ENCODE measurements at places on chromosomes 4 and X.
A peak's percentile ranks its signal among the peaks of the same experiment; 100 is the strongest.

- no peak for DNase-seq
Observed at GRCh38 chrX:10121787-10122186, 35.0 kb upstream of the CLCN4 start.

GRCh38 chr4:84928089-84928488, 38.4 kb downstream of the WDFY3 start:
- no peak for DNase-seq

DNA sequence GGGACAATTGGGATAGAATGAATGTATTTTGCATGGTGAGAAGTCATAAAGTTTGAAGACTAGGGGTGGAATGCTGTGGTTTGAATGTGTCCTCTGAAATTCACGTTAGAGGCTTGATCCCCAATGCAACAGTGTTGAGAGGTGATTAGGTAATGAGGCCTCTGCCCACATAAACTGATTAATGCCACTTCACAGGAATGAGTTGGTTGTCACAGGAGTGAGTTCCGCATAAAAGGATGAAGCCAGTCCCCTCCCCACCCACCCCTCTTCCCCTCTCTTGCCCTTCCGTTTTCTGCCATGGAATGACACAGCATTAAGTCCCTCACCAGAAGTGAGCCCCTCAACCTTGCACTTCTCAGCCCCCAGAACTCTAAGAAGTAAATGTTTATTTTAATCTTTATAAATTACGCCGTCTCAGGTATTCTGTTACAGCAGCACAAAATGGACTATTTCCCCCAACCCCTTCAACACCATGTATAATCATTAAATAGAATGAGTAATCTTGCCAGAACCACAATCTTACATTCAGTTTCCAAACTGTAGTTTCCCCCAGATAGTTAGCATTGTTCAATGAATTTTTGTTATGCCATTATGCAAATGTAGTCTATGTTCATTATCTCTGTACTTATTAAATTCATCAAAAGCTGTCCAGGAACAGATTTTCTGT, 5.5 kb upstream of the MMAA start:
- no peak for DNase-seq

GRCh38 chrX:143296521-143296920, 220.8 kb downstream of the SPANXN3 start:
- DNase-seq: no peak

DNA sequence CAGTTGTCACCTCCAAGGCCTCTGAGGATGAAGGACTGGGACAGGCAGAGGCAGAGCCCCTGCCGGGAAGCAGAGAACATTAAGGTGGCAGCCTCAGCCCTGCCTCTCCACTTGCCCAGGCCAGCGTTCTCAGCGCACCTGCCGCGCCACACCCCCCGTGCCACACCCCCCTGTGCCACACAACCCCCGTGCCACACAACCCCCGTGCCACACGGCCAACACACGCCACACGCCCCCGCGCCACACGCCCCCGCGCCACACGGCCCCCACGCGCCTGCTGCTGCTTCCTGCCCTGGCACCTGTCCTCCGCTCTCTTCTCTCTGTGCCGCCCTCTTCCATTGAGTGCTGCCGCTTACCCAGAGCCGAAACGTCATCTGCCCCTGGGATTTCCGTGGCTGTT, 58.0 kb upstream of the ZFP42 start:
- no peak for DNase-seq

- peak; percentile 61 for DNase-seq
Observed at GRCh38 chr4:107951551-107951950, 20.2 kb downstream of the CYP2U1 start.

- no peak for DNase-seq
Observed at GRCh38 chrX:150700107-150700506, 6.9 kb downstream of the MTMR1 start.

DNA sequence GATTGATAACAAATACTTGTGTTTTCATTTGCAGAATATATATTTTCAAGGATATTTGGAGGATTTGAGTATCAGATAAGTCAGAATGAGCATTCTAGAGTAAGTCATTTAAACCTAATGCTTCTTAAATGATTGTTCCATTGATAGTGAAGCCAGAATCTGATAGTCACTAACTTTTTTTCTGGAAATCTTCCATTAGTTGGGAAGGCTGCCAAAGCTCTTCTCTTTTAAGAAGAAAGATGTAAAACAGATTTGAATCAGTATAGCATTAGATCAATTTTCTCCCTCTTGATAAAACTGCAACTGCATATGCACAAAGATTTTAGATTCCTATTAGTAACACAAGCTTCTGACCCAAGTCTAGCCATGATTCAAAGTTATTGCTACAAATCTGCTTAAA, 256.7 kb downstream of the SPOCK3 start:
- no peak for DNase-seq

DNA sequence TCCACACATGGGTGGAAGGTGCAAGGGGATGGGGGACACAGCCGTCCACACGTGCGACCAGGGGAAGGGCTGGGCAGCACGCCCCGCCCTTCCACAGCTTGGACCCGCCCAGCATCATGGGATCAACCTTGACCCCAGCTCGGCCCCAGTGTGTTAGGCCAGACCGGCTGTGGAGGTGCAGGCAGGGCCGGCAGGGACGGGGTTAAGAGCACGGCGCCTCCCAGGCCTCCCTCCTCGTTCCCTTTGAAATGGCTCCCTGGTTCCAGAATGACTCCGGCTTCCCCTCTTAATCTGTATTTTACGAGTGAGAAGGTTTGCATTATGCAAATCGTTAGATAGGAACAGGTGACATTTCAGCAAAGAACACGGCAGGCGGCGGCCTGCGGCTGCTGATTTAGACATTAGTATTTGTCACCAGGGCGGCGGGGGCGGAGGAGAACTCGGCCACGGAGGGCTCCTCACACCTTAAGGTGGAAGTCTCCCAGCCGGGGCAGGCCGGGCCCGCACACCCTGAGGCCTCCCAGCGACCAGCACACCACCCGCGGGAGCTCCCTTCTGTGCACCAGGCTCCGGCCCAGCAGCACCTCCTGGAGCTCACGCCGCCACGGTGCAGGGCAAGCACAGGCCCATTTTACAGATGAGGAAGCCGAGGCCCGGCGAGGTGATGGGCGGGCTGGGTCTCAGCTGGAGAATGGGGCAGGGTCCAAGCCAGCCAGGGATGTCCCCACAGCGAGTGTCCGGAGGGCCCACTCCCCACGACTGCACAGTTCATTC, 116.1 kb downstream of the FAM53A start:
- DNase-seq: no peak

DNA sequence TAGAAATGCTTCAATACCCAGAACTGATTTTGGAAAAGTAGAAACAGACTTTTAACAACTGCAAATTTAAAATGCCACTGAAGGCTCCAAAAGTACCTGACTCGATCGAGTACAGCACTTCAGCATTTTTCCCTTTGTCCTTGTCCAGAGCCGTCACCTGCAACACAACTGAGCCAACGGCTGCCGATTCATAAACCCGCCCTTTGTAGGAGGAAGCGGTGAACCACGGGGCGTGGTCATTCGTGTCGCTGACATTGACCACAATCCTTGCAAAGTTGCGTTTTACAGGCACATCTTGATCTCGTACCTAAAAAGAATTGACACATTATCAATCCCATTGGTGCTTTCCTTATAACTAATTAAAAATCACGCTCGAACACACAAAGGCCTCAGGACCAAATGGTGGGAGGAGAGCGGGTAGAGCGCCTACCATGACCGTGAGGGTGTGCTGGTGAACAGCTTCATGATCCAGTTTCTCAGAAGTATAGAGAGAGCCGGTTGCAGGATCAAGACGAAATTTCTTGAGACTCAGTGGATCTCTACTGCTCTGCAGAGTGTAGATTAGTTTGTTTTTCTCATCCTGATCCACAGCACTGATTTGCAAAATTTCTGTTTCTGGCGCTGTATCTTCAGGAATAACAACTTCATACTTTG, 72.8 kb upstream of the MTNR1A start:
- DNase-seq: no peak

GRCh38 chr4:181890911-181891310, 352.3 kb upstream of the TENM3 start:
- DNase-seq: no peak

- DNase-seq: peak; percentile 88
Observed at GRCh38 chr4:15400981-15401671, 26.7 kb upstream of the C1QTNF7 start.

DNA sequence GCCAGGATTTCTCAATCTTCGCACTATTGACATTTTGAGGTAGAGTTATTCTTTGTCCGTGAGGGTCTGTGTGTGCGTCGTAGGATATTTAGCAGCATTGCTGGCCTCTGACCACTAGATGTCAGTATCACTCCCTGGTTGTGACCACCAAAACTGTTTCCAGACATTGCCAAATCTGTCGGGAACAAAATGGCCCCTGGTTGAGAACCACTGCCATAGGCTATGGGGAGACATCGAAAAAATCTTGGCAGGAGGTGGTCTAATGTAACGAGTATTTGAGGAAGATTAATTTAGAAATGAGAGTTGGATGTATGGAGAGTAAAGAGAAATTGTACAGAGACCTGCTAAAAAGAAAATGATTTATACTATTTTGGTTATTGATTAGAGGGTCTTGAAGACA, 108.4 kb downstream of the DOCK11 start:
- DNase-seq: peak; percentile 46

DNA sequence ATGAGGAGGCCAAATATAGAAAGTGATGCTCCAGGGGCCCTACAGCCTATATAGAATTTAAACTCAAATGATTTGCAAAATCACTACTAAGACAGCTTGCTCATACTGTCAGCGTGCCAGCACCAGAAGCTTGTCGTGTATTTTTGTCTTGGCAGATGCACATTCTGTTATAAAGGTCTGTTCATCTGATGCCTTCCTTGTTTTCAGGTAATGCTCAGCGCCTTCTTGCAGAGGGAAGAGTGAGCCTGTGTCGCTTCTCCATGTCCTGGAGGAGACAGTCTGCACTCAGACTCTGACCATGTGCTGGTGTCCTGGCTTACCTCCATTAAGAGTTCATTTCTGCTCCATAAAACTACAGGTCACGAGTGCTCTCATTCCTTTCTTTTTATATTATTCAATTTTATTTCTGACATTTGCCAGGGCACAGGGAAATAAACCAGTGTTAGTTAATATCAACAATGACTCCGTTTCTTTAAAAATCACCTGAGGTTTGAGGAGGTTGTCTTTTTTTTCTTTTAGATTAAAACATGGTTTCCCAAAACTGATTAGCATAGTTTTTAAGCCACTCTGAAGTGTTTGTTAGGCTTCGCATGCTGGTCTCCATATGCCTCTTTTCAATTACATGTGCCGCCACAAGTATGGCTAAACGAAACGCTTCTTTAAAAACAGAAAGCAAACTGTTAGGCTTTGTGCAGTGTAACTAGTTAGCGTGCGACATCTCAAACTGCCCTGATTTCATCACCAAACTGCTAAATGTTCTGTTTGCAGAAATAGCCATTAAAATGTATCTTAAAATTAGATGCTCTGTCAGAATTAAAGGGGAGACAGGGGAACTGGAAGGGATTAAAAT, 215.2 kb upstream of the GK2 start:
- peak; percentile 5 for DNase-seq

DNA sequence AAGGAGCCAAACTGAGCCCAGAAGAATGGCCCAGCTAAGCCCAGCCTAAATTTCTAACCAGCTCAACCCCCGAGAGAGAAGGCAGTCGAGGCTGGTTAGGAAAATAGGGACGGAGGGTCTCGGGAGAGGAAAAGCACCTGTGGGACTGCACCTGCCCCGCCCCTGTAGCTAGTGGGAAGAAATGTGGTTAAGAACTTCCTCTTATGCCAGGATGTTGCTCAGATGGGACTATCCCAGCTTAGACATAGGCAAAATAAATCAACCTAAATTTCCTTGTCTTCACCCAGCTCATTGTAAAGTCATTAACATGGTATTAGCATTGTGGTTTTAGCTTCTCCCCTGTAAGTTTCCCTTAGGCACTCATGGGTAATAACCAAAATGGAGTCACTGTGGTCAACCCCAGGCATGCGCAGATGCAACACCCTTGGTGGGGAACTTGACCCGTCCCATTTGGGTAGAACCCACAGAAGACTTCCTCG, 86.8 kb downstream of the ZNF718 start:
- DNase-seq: no peak

DNA sequence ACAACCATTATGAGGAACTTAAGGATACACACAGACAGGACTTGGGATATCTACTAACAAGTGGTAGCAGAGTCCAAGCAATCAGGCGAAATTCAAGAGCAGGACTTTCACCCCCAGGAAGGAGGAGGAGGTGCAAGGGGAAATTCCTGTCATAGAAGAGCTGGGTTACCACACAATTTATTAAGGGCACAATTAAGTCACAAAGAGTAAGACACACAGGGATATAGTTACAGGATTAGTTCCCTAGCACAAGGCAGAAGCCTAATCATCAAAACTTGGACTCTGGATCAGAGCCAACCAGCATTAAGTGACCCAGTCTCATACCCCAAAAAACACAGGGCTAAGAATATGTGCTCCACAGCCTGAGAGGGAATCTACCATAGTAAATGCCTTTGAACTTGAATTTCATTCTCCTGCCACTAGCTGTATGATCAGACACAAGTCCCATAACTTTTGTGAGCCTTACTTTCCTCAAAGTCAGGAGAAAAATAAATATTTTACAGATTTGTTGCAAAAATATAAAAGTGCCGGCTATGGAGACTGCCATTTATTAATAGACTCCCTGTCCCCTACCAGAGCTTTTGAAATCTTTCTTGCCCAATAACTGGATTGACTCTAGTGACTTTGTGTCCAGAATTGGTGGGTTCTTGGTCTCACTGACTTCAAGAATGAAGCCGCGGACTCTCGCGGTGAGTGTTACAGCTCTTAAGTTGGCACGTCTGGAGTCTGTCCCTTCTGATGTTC, 87.0 kb downstream of the SYNPO2 start:
- no peak for DNase-seq

- DNase-seq: no peak
Observed at GRCh38 chr4:131499141-131499873, 1649.8 kb upstream of the PCDH10 start.

DNA sequence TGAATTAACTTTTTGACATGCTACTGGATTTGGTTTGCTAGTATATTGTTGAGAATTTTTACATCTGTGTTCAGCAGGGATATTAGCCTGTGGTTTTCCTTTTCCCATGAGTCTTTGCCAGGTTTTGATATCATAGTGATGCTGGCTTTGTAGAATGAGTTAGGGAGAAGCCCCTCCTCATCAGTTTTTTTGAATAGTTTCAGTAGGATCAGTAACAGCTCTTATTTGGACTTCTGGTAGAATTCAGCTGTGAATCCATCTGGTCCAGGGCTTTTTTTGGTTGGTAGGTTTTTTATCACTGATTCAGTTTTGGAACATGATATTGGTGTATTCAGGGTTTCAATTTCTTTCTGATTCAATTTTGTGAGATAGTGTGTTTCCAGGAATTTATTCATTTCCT, 790.4 kb upstream of the GRID2 start:
- DNase-seq: no peak

DNA sequence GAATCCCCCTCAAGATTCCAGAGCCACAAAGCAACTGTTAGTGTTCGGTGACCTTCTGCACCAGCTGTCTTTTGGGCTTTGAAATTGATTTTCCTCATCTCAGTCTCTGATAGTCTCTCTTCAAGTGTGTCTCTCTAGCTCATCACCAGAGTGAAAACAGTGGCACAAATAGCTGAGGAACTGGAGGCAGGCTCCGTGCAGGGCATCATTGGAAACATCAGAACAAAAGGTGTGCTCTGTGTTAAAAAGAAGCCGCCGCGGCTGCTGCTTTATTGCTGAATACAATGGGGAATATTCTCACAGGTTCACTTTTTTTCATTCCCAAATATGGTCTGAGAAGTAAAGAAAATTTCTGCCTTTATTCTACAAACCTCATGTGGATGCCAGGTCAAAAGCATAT, 297.5 kb downstream of the DCTD start:
- no peak for DNase-seq

GRCh38 chr4:149441338-149441737, 374.3 kb downstream of the IQCM start:
- DNase-seq: peak; percentile 33

All from GM03348 (cell line).